ENCODE measurements at places on chromosomes 2 and 18. TPM values are rescaled to one million over a fixed set of nuclear protein-coding genes. Genes with fewer than 3 reads are reported as not detected.

The CD8B gene
- total RNA-seq: 1.9 TPM

- no peak overlapping the region for H3K27ac ChIP-seq
- H3K4me1 ChIP-seq: peaks cover 12% of the 10 kb centered on the region
- H3K27me3 ChIP-seq: peaks cover 15% of the 10 kb centered on the region
- no peaks in the 10 kb centered on the region for H3K36me3 ChIP-seq
- DNase-seq: no peak
Observed at GRCh38 chr2:95346738-95347671, 49.9 kb downstream of the KCNIP3 start.

DNA sequence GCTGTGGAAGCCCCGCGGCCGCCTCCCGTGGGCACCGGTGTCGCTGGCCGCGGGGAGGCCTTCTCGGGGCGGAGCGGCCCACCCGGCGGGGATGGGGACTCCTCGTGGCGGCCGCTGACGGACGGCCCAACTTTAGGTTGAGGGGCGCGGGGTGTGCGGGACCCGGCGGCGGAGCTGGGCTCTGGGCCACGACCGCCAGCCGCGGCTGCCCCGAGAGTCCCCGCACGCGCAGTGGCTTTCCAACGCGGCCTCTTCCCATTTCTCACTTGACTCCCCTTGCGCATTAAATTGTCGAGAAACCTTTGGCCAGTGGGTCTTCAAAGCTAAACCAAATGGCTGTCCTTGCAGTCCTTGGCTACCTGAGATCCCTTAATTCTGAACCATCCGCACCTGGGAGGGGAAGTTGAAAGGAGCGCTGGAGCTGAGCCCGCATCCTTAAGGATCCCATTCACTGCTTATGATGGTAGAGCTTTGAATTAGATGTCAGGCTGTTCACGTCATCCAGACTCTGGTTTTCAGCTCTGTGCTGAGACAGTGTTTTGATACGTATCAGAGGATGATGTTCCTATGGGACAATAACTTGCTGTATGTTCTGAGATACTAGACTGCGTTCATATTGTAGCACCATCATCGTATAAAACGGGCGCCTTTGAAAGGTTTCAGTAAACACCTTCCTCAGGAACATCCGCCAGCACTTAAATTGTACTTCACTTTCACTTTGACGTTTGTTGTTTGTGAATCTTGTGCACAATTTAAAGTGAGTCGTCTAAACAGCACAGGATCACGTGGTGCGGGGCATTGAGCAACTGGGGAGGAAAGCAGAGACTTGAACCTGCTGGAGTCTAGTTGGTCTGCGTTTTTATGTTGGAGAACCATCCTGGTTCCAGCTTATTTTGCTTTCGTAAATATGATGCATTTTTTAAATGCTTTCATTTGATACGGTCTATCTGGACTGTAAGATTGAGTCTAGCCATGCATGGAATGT is 874 bp downstream of the CLIP4 start:
- no peaks in the 10 kb centered on the region for H3K36me3 ChIP-seq
- peak overlapping the region; percentile 88 for H3K4me3 ChIP-seq
- H3K27ac ChIP-seq: peak overlapping the region; percentile 95
- peaks cover 14% of the 10 kb centered on the region for H3K4me1 ChIP-seq

The SLC5A7 gene
- total RNA-seq: not detected

The MBD2 gene
- total RNA-seq: 74.8 TPM

GRCh38 chr18:56319953-56320352 is 318.4 kb downstream of the TXNL1 start:
- no peak overlapping the region for H3K27ac ChIP-seq
- H3K36me3 ChIP-seq: no peaks in the 10 kb centered on the region
- H3K4me1 ChIP-seq: peaks cover 2% of the 10 kb centered on the region
- no peaks in the 10 kb centered on the region for H3K27me3 ChIP-seq
- no peak overlapping the region for H3K4me3 ChIP-seq

DNA sequence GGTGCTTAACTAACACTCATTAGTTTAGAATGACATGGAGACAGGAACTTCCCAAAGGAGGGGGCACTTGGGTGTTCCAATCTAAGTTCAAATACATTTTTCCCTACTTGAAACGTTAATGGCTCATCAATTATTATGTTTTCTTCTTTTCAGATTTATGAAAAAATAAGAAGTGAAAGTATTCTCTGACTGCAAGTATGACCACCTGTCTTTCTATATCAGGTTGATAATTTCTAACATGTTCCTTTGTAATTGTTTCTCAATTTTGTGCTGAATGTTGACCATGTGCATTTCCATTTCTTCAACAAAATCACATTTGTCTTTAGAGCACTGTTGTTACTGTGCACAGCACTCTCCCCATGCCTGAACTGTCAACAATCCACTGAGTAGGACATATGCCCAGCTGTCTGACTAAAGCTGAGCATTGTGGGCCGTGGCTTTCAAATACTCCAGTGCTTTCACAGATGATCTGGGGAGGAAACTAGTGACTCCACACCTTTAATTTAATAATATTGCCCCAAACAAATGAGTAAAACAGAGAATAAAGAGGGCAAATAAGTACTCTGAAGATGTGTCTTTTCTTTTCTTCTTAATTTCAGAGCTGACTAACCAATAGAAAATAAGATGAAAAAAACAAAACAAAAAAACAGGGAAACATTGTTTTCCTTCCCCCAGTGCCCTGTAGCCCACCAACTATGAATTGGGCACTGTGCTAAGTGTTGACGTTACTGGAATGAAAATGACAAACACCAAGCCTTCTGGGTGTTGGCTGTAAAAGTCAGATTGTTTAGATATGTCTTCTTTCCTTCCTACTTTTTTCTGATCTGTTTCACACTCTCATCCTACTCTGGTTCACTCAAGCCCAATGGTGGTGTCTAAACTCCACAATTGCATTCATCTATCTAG is 16.0 kb downstream of the LANCL1 start:
- H3K4me3 ChIP-seq: no peak overlapping the region
- H3K4me1 ChIP-seq: no peaks in the 10 kb centered on the region
- H3K27me3 ChIP-seq: no peaks in the 10 kb centered on the region
- no peak for DNase-seq

- H3K27me3 ChIP-seq: no peaks in the 10 kb centered on the region
- no peak overlapping the region for H3K27ac ChIP-seq
- no peak overlapping the region for H3K4me3 ChIP-seq
- no peaks in the 10 kb centered on the region for H3K36me3 ChIP-seq
- DNase-seq: no peak
Observed at GRCh38 chr2:152950126-152950525, 231.7 kb downstream of the ARL6IP6 start.

The ERBB4 gene
- not detected for total RNA-seq

DNA sequence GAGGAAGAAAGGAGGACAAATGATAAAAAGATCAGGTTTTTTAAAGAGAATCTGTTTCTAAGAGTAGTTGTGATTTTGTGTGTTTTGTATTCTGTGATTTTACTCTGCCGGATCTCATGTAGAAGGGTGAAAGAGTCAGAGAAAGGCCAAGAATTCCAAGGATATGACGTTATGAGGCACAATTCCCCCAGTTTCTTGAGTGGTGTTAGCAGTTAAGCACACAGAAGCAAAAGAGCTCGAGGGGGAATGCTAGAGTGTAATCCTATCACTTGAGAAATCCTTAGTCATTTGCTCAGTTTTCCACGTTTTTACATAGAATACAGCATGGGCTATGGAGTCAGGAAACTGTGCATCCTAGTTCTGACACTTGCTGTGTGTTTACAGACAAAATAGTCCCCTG is 34.8 kb downstream of the METTL4 start:
- H3K27ac ChIP-seq: no peak overlapping the region
- H3K36me3 ChIP-seq: peaks cover 10% of the 10 kb centered on the region
- no peaks in the 10 kb centered on the region for H3K4me1 ChIP-seq

- no peak overlapping the region for H3K27ac ChIP-seq
- H3K27me3 ChIP-seq: no peaks in the 10 kb centered on the region
Observed at GRCh38 chr2:10668402-10669012, 21.3 kb downstream of the NOL10 start.

DNA sequence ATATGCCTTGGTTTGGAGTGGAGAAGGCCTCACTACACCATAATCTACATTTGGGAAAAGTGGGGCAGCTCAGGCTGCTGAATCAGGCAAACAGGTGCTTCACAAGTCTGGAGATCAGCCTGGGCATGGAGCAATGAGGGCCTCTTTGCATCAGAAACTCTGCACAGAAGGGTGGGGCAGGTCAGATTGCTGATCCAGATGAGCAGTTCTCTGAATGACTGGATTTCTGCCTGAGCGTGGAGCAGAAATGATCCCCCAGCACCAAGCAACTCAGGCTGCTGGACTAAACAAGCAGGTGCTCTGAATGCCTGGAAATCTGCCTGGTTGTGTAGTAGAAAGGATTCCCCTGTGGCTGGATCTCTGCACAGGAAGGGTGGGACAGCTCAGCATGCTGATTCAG is 605.3 kb upstream of the ZNF804A start:
- no peak for DNase-seq
- H3K27ac ChIP-seq: no peak overlapping the region
- no peaks in the 10 kb centered on the region for H3K36me3 ChIP-seq
- H3K27me3 ChIP-seq: no peaks in the 10 kb centered on the region
- no peaks in the 10 kb centered on the region for H3K4me1 ChIP-seq

The HTR2B gene
- total RNA-seq: not detected

DNA sequence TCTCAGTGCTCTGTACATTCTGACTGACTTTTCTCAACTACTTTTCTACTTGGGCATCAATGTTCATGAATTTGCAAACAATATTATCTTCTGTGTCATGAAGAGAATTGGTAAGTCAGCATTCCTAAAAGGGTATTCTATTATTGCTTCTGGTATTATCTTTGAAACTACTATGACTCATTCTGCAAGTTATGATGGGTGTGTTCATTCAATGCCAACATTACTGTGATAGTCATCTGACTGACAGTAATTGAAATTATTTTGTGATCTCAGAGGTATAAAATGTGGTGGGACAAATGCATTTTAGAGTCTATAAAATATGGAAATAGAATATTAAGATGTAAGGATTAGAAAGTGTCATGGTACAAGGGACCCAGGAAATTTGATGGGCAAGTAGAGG is 736.0 kb upstream of the CELF4 start:
- H3K4me1 ChIP-seq: no peaks in the 10 kb centered on the region
- H3K27ac ChIP-seq: no peak overlapping the region
- no peak for DNase-seq
- no peaks in the 10 kb centered on the region for H3K36me3 ChIP-seq

The CDK5R2 gene
- total RNA-seq: not detected

The ZDBF2 gene
- 2.1 TPM for total RNA-seq

DNA sequence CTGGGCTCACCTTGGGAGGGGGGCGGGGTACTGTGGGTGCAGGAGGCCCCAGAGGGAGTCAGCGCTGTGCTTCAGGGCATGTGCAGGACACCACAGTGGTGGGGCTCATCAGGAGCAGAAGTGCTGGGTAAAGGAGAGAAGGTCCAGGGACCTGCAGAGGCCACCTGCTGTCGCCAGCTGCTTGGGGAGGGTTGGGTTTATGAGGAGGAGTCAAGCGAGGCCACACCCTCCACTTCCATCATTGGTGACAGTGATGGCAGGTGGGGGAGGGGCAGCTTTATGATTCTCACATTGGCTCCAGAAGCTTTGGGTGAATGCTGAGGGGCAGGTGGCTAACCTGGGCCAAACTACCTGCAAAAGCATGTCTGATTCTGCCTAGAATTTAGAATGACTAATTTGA is 392.6 kb downstream of the HRH4 start:
- no peaks in the 10 kb centered on the region for H3K36me3 ChIP-seq
- no peaks in the 10 kb centered on the region for H3K4me1 ChIP-seq
- no peak overlapping the region for H3K4me3 ChIP-seq
- DNase-seq: no peak

The MIB1 gene
- 35.6 TPM for total RNA-seq

- H3K4me1 ChIP-seq: peaks cover 15% of the 10 kb centered on the region
- no peaks in the 10 kb centered on the region for H3K27me3 ChIP-seq
- H3K27ac ChIP-seq: peak overlapping the region; percentile 46
- no peaks in the 10 kb centered on the region for H3K36me3 ChIP-seq
- H3K4me3 ChIP-seq: no peak overlapping the region
- DNase-seq: peak; percentile 63
Observed at GRCh38 chr2:191637182-191638078, 40.5 kb upstream of the NABP1 start.

DNA sequence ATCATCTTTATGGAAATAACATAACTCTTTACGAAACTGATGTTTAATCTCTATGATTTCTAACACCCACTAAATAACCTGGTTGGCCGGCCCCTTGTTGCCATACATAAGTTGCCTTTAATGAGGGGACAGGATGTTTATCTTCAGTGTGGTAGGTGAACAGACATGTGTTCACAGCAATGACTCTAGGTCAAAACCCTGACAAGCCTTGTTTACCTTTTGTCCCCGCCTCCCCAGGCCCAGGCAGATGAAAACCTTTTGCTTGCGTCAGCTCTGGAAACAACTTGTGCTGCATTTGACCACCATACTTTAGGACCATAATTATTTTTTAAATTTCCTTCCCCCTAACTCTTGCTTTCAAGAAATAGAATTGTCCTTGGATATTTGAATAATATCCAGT is 2.9 kb upstream of the DSG4 start:
- H3K4me3 ChIP-seq: no peak overlapping the region
- no peak for DNase-seq
- H3K36me3 ChIP-seq: no peaks in the 10 kb centered on the region
- no peak overlapping the region for H3K27ac ChIP-seq
- no peaks in the 10 kb centered on the region for H3K4me1 ChIP-seq

The PCARE gene
- total RNA-seq: not detected

GRCh38 chr18:10264260-10264659 is 190.2 kb upstream of the APCDD1 start:
- no peaks in the 10 kb centered on the region for H3K27me3 ChIP-seq
- no peak overlapping the region for H3K27ac ChIP-seq
- no peak overlapping the region for H3K4me3 ChIP-seq
- H3K36me3 ChIP-seq: no peaks in the 10 kb centered on the region
- H3K4me1 ChIP-seq: no peaks in the 10 kb centered on the region

DNA sequence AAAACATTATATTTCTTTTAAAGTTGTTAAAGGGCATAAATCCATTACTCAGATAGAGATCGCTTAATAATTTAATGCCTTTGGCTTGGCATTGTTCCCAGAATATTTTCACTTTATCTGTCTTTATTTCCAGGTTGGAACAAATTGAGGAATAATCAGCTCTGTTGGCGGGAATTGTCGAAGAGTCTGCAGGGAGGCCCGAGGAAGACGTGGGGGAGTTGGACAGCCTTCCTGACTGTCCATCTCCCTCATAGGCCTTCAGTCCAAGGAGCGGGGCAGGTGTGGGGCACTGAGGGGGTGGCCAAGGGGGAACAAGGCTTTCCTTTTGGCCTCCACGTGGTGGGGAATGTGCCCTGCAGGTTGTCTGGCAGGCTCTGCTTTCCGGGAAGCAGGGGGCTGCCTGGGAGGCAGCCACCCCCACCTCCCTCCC is 179.6 kb downstream of the ZBTB7C start:
- H3K36me3 ChIP-seq: no peaks in the 10 kb centered on the region
- H3K4me1 ChIP-seq: peaks cover 18% of the 10 kb centered on the region
- no peak overlapping the region for H3K4me3 ChIP-seq
- DNase-seq: no peak
- no peak overlapping the region for H3K27ac ChIP-seq
